Pancreas (tissue), 10 donors: ENCODE measurements at places on chromosomes 3 and 15. TPM values are rescaled to one million over a fixed set of nuclear protein-coding genes. Genes with fewer than 3 reads are reported as not detected.

Gene HIGD2B
- total RNA-seq = not detected

DNA sequence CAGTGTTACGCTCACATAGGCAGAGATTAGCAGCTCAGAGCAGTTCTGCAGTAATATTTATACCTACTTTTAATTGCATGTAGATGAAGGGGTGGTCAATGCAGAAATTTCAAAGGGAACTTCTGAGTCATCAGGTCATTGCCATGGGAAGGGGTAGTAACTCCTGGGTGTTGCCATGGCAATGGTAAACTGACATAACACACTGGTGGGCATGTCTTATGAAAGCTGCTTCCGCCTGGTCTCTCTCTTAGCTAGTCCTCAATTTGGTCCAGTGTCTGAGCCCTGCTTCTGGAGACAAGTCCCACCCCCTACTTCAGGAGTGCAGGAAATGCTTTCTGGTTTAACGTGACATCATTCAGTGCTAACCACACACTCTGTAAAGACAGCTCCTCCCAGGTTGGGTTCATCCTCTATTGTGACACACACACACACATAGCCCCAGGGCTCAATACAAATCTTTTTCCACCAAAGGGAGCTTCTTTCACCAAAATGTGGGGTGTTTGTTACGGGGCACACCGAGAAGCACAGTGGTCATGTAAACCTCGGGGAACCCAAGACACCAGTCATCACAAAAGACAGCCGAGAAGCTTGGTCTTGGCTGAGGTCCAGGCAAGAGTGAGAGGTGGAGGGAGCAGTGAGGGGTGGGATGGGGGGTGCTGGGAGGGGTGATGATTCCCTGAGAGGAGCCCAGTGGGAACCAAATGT, 74.5 kb downstream of the TLE3 start:
- DNase-seq = no peak
- H3K4me1 ChIP-seq = no peaks in the 10 kb centered on the region
- H3K27ac ChIP-seq = no peak overlapping the region
- H3K4me3 ChIP-seq = no peak overlapping the region

Gene TP63
- total RNA-seq = not detected

GRCh38 chr3:98999675-99000074, 98.2 kb upstream of the DCBLD2 start:
- H3K4me1 ChIP-seq = no peaks in the 10 kb centered on the region
- H3K36me3 ChIP-seq = no peaks in the 10 kb centered on the region
- no peak overlapping the region for H3K27ac ChIP-seq
- no peak overlapping the region for H3K4me3 ChIP-seq
- no peak for DNase-seq

- H3K4me3 ChIP-seq = no peak overlapping the region
- no peak overlapping the region for H3K27ac ChIP-seq
- no peaks in the 10 kb centered on the region for H3K27me3 ChIP-seq
Measured at GRCh38 chr3:30530084-30530483, 76.3 kb upstream of the TGFBR2 start.

- H3K27ac ChIP-seq = no peak overlapping the region
- H3K4me3 ChIP-seq = no peak overlapping the region
- H3K27me3 ChIP-seq = no peaks in the 10 kb centered on the region
- no peaks in the 10 kb centered on the region for H3K4me1 ChIP-seq
- no peak for DNase-seq
- no peaks in the 10 kb centered on the region for H3K36me3 ChIP-seq
Measured at GRCh38 chr3:165903885-165904630, 66.8 kb upstream of the BCHE start.

Gene GOLGA8M
- total RNA-seq = 1.8 TPM
